ENCODE measurements at places on chromosomes 1 and 21.

- DNase-seq = no peak
Observed at GRCh38 chr21:45112371-45112770, 38.0 kb downstream of the ADARB1 start.

GRCh38 chr1:92366040-92366395, 67.2 kb downstream of the RPAP2 start:
- DNase-seq = no peak

GRCh38 chr1:111649648-111650047, 30.1 kb downstream of the RAP1A start:
- no peak for DNase-seq

DNA sequence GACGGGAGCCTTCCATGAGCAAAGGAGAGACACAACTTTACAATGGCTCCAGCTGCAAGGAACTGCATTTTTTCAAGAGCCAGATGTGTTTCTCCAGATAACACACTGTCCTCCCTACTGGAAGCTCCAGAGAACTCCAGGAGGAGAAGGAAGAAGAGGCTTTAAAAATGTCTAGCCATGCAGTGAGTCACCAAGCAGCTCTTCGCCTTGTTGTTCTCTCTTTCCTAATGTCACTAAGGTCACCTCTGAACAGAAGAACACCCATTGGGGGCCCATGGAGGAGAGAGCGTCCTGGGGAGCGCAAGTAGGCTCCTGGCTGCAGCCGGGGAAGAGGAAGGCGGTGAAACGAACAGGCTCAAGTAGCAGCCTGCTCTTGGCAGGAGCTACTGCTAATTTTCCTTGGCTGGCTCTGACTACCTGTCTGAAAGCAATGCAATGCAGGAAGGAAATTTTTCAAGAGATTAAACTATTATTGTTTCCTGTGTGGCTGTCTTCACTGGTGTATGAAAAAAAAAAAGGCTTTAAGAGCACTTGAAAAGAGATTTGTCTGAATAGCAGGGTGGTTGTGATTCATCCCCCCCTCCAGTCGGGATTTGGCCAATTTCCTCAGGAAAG, 321.9 kb downstream of the SETD4 start:
- DNase-seq = no peak

DNA sequence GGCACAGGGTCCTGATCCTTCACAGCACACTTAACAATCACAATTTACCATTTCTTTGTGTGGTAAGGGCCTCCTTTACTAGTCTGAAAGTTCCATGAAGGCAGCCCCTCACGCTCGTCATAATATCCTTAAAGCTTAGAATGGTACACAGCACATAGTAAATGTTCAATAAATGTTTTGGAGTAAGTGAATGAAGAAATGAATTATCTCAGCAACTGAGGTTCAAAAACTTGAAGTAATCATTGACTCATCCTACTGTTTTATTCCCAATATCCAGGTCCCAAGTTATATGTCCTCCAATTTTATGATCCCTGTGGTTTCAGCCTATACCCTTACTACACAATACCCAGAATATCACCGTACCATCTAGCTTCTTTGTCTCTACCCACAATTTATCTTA, 2.2 kb upstream of the C1orf162 start:
- DNase-seq = no peak
